Left ventricle myocardium inferior (tissue), 1 donor: ENCODE measurements at places on chromosomes 1 and 21.

DNA sequence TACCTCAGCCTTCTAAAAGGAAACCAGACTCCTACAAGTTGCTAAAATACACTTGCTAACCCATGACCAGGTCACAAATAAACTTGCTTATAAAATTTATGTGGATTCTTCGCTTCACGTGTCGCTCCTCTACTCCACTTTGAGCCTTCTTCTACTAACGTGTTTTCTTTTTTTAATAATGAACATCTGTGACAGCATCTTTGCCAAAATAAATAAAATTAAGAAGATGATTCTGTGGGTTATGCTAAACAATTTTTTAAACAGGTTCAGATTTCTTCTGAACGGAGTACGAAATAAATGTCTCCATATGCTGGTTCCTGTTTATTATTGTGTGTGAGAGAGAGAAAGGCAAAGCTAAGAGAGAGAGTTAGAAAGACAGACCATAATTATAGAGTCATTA lies 735.8 kb downstream of the LTN1 start:
- no peak for DNase-seq

DNA sequence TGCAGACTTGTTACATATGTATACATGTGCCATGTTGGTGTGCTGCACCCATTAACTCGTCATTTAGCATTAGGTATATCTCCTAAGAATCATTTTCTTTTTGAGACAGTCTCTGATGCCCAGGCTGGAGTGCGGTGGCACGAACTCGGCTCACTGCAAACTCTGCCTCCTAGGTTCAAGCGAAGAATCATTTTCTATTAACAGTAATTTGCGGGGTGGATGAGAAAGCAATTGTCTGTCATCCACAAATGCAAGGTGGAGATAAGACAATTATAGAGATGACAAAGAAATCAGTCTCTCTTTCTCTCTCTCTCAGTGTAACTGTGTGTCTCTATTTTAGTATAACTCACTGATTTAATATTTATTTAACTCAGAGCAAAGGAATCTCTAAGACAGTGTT lies 131.0 kb upstream of the KIAA1614 start:
- no peak for DNase-seq

GRCh38 chr1:12409681-12410080 lies 179.9 kb downstream of the VPS13D start:
- no peak for DNase-seq

DNA sequence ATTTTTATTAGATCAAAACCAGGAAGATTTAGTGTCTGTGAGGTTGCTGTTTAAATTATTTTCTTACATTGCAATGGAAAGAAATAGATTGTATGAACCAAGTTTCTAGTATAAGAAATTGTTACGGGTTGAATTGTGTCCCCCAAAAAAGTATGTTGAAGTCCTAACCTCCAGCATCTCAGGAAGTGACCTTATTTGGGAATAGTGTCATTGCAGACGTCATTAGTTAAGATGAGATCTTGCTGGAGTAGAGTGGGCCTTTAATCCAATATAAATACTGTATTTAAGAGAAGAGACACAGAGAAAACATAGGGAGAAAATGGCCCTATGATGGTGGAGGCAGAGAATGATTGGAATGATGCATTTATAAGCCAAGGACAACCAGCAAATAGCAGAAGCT lies 188.7 kb upstream of the SAMSN1 start:
- DNase-seq: no peak
